ENCODE measurements at places on chromosomes 13 and 19.
A peak's percentile ranks its signal among the peaks of the same experiment; 100 is the strongest.

DNA sequence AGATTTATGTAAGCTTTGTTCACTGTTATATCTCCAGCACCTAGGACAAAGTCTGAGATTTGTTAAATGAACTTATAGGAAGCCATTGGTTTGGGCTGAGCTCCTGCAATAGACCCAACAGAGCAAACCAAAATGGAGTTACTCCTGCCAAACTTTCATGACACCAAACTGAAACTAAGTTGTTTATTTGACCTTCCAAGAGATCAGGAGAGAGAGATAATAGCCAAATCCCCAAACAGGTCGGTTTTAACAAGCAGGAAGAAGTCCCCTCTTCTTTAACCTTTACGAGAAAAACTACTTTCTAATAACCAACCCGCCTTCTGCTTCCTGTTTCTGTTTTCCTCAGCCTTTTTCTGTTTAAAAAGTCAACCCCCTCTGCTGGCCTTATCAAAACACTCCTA is 54.9 kb upstream of the ATP12A start:
- peak; percentile 11 for DNase-seq

DNA sequence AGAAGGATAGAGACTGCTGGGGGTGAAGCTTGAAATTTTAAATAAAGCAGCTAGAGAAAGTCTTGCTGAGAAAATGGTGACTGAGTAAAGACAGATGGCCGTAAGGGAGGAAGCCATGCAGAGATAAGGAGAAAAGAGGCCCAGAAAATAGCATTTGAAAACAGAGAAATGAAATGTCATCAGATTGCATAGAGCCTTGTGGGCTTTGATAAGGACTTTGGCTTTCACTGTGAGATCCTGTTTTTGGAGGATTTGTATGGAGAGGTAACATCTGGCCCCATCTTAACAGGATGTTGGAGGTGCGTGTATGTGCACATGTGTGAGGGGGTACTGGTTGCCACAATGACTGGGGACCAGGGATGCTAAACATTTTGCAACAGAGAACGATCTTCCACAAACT is 19.5 kb upstream of the ATP8A2 start:
- DNase-seq, result peak; percentile 19

DNA sequence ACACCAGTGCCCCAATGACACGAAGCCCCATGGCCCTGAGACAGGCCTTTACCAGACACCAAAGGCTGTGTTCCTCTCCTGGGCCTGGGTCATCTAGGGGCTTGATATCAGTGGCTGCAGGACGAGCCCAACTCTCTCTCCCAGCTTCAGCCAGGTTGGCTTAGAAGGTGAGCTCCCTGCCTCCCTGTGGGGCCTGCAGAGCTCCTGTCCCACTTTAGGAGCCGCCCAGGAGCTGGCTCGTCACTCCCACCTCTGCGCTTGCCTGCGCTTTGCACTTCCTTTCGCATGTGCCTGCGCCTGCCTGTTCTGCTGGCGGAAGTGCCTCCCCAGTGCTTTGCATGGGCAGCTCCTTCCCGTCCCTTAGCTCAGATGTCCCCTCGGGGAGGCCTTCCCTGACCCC is 4.9 kb downstream of the CALM3 start:
- no peak for DNase-seq

- peak; percentile 85 for DNase-seq
These were observed 42.4 kb upstream of the RANBP3 start for GRCh38 chr19:6020166-6020882.

DNA sequence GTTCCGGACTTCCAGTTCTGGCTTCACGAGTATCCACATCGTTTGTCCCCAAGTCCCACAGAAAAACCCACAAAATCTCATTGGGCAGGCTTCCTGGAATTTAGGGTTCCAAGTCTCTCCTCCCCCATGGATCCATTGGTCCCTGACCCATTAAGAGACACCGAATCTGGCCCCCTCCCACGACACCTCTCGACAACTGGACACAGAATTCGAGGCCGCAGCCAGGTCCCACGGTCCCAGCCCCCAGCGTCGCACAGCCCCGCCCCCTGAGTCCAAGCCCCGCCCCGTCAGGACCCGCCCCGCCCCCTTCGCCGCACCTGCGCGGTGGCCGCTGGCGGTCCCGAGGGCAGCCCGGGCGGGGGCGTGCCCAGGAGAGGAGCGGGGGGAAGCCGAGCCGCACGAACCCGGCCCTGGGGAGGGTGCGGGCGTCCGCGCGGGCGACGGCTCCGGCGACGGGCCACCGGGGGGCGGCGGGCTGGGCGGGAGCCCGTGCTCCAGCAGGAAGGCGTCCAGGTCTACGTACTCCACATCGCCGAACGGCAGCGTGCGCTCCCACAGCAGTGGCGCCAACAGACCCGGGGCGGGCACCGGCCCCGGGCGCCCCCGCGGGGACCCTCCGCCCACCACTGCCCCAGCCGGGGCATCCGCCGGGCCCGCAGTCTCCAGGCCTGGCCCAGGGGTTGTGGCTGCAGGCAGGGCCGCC is 1.8 kb downstream of the DBP start:
- no peak for DNase-seq

GRCh38 chr13:30803749-30804148 is 68.4 kb downstream of the ALOX5AP start:
- no peak for DNase-seq

GRCh38 chr19:43555185-43555770 is 20.0 kb downstream of the XRCC1 start:
- DNase-seq, result peak; percentile 75

GRCh38 chr19:41384351-41384750 is 8.0 kb downstream of the TMEM91 start:
- no peak for DNase-seq

DNA sequence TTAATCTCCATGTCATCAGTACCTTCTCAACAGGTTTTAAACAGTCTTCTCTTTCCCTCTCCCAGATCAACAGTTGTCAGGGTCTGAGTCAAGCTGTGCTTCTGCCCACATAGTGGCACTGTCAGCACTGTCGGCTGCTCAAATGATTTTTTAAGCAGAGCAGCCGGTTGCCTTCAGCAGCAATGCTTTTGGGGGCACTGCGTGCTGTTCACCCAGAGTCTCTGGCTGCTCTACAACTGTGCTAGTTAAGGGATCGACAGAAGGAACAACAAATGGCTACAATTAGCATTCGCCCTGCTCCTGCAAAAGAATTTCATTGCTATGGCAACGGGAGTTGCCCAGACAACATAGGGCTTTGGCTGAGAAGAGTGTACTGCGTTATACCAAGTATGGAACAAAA is 412.9 kb downstream of the DIAPH3 start:
- peak; percentile 72 for DNase-seq

DNA sequence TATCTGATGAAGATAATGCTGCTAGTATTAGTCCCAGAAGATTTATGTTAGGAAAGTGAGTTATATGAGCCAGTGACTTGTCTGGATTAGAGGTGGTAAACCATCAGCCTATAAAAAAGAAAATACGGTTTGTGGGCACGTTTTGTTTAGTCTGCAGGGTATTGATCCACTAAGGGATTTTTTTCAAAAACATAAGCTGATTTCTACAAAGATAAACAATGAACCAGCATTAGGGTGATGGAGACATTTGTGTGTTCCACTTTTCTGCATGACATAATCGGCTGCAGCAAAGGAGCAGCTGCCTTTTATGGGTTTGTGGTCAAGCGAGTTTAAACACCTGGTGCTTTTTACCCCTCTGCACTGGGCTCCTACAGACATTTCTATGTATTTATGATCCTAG is 836.4 kb upstream of the GPC6 start:
- peak; percentile 7 for DNase-seq

DNA sequence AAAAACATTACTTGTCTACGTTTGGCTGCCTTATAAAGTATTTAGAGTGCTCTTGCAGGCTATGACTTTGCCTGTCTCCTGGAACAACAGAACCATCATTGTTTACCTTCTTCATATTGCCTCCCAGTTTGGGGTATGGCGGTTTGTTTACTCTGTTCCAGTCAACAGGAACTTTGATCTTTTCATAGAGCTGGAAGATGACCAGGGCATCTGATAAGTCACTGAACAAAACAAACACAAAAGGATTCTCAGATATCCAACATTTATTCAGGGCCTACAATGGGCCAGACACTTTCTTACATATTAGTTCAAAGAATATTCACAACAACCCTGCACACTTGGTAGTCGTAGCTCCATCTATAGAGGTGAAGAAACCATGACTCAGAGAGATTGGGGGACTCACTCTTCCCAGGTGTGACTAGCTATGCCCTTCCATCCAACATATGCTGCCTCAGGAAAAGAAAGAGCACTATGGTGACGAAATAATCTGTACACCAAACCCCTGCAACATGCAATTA is 38.4 kb upstream of the CPB2 start:
- no peak for DNase-seq

GRCh38 chr19:47464675-47465419 is 6.8 kb downstream of the SLC8A2 start:
- DNase-seq, result no peak

DNA sequence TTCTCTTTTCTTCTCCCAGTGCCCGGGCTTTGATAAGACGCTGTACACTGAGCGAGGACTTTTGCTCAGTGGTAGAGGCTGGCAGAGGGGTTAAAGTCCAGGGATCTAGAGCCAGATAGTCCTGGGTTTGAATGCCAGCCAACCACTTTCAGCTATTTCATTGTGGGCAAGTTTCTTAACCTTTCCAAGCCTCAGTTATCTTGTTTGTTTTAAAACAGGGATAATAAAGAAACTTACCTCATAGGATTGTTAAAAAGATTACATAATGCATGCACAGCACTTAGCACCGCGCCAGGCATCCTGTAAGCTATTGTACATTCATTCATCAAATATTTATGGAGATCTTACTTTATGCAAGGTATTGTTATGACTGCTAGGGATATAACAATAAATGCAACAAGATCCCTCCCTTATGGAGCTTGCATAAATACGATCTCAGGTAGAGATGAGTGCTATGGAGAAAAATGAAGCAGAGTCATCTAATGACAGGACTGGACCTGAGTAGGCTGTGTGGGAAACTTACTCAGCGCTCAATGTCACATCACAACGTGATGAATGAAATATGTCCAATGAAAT is 70.8 kb downstream of the LNX2 start:
- no peak for DNase-seq

DNA sequence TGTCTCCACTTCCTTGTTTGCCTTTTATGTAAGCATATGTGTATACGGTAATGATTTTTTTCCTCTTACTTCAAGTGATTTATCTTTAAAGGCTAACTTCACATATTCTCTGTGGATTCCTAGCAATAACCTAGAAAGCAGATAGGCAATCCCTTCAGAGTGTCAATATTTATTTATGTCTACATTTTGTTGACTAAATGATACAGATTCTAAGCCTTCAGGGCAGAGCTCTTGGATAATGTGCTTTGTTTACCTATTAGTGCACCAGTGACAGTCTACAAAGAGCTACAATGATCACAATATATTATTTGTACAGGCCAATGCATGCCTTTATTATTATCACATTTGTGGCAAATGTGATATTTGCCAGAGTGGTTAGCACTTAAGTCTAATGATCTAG is 406.2 kb downstream of the EFNB2 start:
- DNase-seq, result no peak

GRCh38 chr19:11237321-11237720 is 2.1 kb upstream of the ANGPTL8 start:
- DNase-seq, result no peak

DNA sequence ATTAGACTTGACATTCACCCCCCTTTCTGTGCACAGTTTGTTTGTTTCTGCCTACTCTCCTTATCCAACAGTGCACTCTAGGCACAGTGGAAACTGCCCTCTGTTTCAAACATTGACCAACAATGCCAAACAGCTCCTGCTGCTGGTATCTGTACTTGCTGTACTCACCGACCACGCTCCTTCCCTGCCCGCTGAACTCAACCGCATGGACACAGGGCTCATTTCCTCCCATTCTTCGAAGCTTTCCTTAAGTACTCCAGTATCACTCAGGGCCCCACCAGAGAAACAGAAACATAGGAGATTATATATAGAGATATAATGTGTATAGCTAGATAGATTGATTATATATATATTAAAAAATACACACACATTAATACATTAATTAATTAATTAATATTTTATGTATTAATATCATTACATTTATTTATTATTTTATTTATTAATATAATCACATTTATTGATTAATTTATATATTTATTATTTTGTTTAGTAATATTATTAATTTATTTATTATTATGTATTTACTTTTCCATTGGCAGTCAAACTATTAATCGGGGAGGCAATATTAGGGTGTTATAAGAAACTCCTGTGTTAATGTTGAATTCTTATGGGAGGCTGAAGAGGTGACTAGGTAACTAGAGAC is 1528.2 kb downstream of the EFNB2 start:
- DNase-seq, result no peak

DNA sequence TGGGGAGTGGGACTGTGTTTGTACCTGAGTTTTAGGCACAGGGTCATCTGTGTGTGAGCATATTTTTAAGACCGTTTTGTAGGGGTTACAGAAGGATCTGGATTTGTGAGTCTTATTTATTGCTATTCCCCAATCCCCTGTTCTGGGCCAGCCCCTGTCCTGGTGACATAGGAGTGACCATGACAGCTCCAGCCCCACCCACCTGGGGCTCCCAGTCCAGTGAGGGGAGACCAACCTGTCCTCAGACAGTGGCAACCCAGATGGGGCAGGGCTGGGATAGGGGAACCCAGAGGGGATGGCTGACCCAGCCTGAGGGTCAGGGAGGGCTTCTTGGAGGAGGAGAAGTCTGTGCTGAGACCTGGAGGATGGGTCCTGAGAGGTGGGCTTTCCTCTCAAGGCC is 10.7 kb downstream of the TMEM160 start:
- DNase-seq, result no peak

GRCh38 chr19:13762635-13763235 is 1.6 kb upstream of the MRI1 start:
- no peak for DNase-seq

DNA sequence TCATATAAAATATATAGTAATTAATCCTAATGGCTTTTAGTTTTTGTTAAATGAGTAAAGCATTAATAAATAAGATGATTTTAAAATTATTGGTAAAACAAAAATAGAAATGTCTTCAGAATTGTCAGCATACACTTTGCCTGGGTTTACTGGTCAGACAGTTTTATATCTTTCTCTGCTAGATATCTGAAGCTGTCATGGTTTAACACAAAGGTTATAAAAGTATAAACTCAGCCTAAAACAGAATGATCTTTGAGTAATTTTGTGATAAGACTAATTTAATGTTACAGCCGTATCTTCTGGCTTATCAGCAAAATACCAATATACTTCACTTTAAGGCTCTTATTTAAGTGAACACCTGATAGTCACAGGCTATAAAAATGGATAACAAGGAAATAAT is 17.8 kb upstream of the NAA16 start:
- DNase-seq, result no peak

- DNase-seq, result peak; percentile 86
These were observed 53.6 kb downstream of the GATAD2A start for GRCh38 chr19:19459073-19459472.

GRCh38 chr13:40534456-40534855 is 132.0 kb downstream of the FOXO1 start:
- DNase-seq, result no peak
